PC-9 (cell line): ENCODE measurements at places on chromosomes 11 and 22.

- no peak for DNase-seq
Observed at GRCh38 chr11:122811721-122812120, 26.6 kb upstream of the CRTAM start.

- DNase-seq: no peak
Observed at GRCh38 chr22:50192436-50193204, 6.9 kb downstream of the TRABD start.

DNA sequence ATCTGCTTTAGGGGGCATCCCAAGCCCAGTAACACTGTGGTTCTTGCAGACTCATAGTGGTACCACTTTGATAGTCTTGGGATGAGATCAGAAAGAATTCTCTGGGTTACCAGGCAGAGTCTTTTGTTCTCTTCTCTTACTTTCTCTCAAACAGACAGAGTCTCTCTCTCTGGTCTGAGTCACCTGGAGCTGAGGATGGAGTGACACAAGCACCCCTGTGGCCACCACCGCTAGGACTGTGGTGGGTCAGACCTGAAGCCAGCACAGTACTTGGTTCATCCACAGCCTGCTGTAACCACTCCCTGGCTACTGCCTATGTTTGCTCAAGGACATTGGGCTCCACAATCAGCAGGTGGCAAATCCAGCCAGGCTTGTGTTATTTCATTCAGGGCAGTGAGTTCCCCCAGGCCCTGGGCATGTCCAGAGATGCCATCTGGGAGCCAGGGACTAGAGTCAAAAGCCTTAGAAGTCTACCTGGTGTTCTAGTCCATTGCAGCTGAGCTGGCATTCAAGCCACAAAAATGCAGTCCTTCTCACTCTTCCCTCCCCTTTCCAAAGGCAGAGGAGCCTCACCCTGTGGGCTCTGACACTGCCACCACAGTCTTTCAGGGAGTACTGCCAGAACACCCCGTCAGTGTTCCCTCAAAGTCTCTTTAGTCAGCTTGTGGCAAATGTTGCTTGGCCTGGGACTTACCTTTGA, 29.9 kb downstream of the ENDOD1 start:
- DNase-seq: peak; percentile 73

GRCh38 chr11:124075841-124076651, 34.9 kb upstream of the OR10G7 start:
- DNase-seq: no peak

- DNase-seq: no peak
Observed at GRCh38 chr11:102436976-102437375, 15.6 kb downstream of the TMEM123 start.

- no peak for DNase-seq
Observed at GRCh38 chr11:115334932-115335788, 169.1 kb downstream of the CADM1 start.

GRCh38 chr11:77411137-77411707, 62.7 kb downstream of the PAK1 start:
- no peak for DNase-seq

DNA sequence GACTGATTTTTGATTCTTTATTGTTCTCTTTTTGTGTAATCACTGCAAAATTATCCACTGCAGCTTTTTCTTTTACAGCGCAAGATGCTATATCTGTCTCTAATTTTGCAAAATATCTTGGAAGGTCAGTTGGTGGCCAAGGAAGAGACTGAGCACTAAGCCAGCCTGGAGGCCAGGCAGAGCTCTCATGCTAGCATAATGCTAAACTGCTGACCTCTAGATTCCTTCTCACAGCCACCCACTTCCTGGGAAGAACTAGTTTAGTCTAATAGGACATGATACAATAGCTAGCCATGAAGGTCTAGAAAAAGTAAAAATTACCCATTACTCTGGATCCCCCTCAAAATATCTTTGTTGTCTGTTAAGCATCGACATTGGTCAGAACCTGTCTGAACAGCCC, 227.2 kb upstream of the ARHGAP20 start:
- no peak for DNase-seq

DNA sequence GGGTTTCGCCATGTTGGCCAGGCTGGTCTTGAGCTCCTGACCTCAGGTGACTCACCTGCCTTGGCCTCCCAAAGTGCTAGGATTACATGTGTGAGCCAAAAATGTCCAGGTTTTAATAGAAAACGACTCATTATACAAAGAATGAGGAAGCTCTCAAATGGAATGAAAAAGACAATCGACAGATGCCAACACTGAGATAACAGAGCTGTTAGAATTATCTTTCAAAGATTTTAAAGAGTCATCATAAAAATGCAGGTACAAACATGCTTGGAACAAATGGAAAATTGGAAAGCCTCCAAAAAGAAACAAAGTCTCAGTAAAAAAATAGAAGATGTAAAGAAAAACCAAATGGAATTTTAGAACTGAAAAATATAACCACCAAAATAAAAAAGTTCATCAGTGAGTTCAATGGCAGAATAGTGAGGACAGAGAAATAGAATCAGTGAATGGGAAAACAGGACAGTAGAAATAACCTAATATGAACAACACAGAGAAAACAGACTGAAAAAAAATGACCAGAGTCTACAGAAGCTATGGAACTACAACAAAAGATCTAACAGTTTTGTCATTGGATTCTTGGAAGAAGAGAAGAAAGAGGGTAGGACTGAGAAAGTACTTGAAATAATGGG, 10.9 kb downstream of the GAB2 start:
- peak; percentile 81 for DNase-seq

DNA sequence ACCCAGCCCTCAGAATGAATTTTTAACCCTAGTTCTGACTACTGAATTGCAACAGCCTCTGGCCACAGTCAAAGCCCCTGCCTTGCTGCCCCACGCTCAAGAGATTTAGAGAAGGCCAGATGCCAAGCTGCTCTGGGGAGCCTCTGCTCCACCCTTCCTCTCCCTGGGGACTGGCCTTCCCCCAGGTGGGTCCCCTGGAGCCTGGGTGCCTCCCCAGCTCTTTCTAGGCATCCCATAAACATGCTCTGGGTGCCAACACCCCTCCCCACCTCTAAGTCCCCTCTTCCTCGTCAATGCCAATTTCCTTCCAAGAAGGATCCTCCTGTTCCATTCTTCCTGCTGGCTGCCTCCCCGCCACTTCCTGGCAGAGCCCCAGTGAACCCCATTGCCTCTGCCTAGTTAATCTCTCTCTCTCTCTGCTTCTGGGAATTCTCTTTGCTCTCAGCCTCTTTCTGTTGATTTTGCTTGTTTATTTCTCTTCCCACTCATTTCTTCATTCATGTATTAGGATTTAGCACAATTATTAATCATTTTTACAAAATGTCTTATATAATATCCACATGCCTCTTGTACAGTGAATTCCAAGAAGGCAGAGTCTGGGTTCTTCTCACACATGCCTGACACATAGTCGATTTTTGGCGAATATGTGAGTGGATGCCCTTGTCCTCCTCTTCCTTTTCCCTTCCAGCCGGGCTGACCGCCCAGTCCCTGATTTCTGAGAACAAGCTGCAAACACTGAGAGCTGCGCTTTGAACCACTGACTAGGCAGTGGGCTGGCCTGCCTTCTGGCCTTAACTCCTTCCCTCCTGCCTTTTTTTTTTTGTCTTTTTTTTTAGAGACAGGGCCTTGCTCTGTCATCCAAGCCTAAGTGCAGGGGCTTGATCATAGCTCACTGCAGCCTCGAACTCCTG, 17.5 kb downstream of the UQCR10 start:
- no peak for DNase-seq

DNA sequence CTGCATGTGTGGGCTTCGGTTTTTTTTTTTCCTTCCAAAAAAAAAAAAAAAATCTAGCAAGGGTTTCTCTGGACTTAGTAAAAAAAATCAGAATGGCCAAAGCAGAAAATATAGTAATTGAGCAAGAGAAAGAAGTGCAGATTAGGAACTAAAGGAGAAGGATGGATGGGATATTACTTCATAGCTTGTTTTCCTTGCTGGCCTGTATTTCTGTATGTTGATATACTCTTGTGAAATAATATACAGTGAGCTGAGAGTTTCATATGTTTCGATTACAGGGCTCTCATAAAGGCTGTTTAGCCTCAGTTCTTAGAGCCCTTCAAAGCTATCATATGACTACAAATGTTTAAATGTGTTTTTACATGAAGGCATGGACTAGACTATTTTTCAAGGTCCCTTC, 34.3 kb upstream of the NFRKB start:
- no peak for DNase-seq

DNA sequence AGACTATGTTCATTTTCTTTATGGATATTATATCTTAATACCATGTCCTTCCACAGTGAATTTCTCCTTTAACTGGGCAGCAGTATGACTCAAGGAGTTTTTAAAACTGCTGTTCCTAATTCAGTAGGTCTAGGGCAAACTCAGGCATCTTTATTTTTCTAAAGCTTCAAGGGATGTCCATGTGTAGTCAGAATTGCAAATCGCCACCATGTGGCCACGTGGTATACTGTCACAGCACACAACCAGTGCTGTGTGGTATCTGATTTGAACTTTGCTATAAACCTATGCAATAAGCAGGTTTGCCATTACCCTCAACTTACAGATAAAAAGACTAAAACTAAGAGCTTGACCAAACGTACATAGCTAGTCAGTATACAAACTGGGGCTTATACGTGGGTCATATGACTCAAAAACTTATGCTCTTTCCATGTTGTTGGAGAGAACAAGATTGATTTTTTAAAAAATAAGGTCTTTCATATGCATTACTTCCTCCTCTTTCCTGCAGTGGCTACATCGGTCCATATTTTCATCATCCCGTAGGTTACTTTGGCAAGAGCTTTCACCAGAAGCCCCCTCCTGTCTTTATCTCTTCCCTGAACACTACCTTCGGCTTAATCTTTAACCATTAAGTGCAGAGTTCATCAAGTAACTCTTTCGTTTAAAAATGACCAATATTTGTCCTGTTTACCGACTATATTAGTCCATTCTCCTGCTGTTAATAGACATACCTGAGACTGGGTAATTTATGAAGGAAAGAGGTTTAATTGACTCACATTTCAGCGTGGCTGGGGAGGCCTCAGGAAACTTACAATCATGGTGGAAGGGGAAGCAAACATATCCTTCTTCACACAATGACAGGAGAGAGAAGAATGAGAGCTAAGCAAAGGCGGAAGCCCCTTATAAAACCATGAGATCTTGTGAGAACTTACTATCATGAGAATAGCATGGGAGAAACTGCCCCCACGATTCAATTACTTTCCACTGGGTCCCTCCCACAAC, 8.0 kb upstream of the HTATIP2 start:
- DNase-seq: no peak

GRCh38 chr11:2142300-2142759, 3.1 kb upstream of the IGF2 start:
- DNase-seq: no peak

DNA sequence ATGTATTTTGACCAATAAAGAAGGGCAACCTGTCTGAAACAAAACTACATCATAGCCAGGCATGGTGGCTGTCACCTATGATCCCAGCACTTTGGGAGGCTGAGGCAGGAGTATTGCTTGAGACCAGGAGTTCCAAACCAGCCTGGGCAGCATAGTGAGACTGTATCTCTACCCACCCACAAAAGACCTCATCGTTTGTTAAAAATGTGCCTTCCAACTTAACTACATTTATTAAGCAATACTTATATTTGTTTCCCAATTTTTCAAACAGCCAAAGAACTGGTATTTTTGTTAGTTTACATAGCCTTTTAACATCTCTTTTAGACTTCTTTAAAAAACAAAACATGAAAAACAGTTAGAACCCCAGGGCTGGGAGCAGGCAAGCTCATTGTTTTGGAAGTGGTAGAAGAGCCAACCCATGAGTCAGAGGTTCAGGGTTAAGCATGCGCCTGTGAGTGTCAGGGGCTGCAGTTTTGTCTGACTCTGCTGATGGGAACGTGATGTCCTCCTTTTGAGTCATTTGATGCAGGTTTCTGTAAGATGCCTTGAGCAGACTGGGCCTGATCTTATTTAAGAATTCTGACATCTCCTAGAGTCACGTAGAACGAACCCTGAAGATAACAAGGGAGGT, 53.9 kb upstream of the CRTAM start:
- DNase-seq: peak; percentile 68

DNA sequence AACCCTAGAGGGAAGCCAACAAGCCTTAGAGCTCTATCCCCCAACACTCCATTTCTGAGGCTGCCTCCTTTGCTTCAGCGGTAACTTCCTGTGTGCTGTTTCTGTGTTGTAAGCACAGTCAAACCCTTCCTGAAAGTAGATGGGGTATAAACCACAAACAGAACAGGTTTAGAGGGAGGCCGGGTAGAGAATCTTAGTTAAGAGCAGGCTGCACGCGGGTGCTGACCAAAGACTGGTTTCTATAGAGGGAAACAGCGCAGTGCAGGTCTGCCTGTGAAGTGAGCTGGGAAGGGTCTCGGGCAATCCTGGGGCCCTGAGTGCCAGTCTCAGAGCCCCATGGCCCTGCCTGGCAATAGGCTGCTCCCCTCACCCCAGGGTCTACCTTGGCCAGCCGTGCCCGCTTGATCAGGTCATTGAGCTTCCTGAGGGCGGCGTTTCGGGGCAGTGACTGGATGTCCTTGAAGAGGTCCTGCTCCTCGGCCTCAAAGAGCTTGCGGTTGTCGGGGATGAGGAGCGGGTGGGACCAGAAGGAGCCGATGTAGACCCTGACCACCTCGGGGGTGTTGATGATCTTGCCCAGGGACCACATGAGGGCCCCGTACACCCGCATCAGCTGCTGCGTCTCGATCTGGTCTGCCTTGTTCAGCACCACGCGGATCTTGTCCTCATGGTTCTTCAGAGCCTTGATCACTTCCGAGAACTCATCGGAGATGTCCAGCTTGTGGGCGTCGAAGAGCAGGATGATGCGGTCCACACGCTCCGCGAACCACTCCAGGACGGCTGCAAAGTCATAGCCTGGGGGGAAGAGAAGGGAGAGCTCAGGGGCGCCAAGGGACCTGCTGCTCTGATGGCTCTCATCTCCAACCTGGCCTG, 15.3 kb upstream of the CDC42BPG start:
- DNase-seq: no peak

- DNase-seq: no peak
Observed at GRCh38 chr11:17153757-17154156, 54.0 kb downstream of the PIK3C2A start.

GRCh38 chr11:16043617-16044016, 312.7 kb downstream of the SOX6 start:
- no peak for DNase-seq

DNA sequence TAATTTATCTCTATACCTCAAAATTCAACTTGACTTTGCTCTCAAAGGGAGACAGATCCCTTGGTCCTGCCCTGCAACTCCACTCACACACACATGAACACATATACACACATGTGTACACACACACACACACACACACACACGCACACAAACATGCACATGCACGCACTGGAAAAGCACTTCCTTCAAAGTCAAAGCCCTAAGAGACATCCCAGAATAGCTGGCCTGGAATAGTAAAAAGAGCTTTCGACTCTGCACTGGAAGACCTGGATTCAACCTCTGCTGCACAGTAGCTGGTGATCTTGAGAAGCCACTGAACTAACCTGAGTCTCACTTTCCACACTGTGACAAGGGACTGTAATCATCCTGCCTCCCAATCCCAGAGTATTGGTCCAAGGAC, 26.8 kb downstream of the TENM4 start:
- DNase-seq: no peak

GRCh38 chr22:45228401-45228754, 12.3 kb downstream of the KIAA0930 start:
- DNase-seq: no peak

- DNase-seq: no peak
Observed at GRCh38 chr11:18463439-18463838, 7.8 kb downstream of the LDHAL6A start.

GRCh38 chr11:104668797-104669463, 229.3 kb downstream of the CASP12 start:
- DNase-seq: peak; percentile 1
